ENCODE measurements at places on chromosomes 16 and 17.

- no peak for DNase-seq
These were observed 4.2 kb downstream of the CYTH1 start for GRCh38 chr17:78777881-78778280.

GRCh38 chr16:14069818-14070217 lies 1.3 kb upstream of the MRTFB start:
- no peak for DNase-seq

DNA sequence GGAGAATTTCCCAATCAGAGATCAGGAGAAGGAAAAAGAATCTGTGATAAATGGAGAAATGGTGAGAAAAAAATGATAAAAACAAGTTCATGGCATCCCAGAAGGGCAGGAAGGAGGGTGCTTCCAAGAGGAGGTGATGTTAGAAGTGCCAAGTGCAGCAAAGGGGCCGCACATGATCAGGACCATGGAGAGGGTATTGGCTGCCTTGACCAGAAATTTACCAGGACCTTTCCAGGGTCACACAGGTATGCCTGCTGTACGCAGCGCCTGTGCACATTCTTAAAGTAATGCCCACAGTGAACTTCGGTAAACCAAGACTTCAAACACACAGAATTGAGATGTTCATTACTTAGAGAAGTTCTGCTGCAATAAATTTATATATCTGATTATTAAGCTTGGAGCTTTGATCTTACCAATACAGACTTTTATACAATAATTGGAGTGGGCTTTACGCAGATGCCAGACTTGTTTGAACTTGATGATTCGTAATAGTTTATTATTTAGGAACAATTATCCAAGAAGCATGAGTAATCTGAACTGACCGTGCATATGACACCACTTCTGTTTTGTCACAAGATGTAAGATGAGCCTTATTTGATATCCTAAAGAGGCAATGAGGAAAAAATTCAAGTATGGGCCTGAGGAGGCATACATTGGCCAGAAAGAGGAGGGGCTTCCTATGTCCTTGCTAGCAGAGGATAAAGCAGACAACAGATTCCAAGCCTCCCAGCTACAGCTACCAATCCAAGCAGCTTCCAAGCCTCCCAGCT lies 2.2 kb upstream of the KRT33A start:
- DNase-seq, result no peak

- no peak for DNase-seq
These were observed 547.2 kb downstream of the KCNJ2 start for GRCh38 chr17:70716551-70716950.

DNA sequence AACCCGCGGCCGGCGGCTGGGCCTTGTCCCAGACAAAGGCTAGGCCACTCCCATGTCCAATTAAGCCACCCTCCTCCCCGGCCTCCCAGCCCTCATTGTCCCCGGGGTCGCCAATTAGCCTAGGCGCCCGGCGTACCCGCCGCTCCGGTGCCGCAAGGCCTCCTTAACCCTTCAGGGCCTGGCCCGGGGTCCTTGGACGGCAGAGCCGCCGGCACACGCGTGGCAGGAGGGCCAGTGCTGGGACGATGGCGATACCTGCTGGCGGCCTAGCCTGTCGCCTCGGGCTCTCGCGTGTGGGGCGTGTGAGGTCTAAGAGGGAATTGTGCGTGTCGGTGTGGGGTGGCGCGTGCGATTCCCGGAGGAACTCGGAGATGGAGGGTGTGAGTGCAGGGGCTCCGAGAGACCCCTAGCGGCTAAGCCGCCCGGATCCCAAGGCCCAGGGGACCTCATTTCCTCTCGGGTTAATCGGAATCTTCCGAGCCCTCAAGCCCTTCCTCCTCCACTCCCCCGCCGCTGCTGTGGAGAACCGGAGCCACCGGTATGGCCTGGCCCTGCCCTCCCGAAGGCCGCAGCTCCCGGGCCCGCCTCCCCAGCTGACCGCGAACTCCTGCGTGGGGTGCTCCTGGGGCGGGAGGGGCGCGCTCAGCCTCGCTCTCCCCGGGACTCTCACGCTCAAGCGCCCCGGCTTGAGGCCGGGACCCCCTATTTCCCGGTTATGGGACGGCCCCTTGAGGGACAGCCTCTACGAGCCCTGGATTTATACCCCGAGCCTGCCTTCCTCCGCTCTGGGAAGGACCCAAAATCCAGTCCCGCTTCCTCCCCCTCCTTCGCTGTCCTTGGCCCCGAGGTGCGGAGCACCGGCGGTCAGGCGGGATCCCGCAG lies 11.9 kb downstream of the TBX2 start:
- DNase-seq, result no peak

GRCh38 chr16:67555795-67556212 lies 6.5 kb upstream of the CTCF start:
- DNase-seq, result no peak

GRCh38 chr17:58264407-58265103 lies 16.2 kb downstream of the MPO start:
- DNase-seq, result no peak

- no peak for DNase-seq
These were observed 11.2 kb upstream of the EEF2K start for GRCh38 chr16:22194707-22195444.

DNA sequence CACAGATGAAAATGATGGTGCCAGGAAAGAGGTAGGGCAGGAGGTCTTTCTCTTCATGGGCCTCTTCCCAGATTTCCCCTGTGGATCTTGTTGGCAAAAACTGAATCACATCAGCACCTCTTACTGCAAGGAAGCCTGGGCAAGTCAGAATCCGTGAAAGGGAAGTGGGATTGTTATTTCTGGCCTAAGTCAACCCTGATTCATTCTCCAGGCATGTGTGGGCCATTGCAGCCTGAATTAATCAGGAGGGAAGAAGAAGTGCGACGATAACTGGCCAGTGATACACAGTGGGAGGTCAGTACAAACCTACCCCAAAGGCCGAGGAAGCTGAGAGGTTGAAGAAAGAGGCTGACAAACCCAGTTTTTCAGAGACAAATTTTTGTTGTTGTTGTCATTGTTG lies 17.9 kb upstream of the NSMCE1 start:
- DNase-seq, result no peak

DNA sequence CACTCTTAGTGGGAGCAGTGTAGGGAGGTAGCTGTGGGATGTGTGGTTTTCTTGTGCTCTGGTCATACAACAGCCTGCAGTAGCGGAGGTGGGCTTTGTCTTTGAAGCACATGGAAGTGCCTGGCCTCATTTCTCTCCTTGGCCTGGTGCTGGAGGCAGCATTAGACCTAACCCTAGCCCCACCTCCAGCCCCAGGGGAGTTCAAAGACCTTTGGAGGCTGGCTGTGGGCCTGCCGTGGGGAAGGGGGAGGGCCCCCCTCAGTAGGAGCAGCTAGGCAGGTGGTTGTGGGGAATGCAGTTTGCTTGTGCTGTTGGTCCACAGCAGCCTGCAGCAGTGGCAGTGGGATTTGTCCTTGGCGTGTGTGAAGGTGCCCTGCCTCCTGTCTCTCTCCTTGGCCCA lies 91.7 kb downstream of the BCAS3 start:
- no peak for DNase-seq

DNA sequence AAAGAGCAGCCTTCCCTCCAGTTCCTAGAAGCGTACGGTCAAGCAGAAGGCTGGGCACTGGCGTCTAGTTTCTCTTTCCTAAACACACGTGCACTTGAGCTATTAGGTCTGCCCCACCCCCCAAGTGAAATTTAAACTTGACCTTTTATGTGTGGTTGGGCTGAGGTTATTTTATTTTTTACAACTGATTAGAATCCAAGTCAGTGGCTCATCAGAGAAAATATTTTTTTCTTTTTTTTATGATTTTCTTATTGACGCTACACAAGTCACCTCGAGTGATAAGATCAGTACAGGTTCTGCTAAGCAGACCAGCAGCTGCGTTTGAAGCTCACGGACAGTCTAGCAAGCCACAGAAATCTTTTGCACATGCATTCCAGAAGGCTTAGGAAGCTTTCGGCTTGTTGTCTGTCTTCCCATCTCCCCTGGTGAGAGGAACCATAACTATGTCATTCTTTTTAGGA lies 95.1 kb downstream of the ZFHX3 start:
- DNase-seq, result no peak

DNA sequence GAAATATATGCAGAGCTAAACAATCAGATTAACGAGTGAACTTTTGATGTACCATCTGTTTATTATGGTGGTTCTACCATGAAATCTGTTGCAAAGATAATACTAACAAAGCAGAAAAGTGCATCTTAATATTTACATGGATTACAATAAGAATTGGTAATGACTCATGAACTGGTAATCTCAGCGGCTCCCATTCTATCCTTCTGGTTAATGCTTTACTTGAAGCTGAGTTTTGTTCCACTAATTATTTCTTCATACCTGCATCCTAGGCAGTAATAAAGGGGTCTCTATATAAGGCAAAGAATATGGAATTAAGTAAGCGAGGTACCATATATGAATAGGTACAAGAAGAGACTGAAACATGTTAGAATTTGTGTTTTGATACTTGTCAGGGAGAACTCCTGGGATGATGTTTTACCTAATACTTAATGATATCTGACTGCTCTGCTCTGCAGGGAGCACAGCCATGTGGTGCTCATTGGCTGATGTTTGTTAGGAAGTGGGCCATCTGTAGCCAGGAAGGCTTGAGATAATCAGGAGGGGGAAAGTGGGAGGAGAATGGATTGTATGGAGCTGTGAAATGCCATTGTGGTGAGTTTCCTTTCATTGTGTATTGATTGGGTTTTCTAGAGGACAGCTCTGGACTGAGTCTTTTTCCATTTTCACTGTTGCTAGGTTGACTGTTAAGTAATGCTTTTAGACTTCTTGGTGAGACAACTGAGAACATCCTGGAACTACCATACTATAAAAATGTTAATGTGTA lies 52.6 kb downstream of the MAP2K6 start:
- DNase-seq, result no peak

- DNase-seq, result no peak
These were observed 21.1 kb upstream of the CORO6 start for GRCh38 chr17:29643817-29644160.

- DNase-seq, result no peak
These were observed 52.1 kb downstream of the CDH11 start for GRCh38 chr16:65069766-65070165.

DNA sequence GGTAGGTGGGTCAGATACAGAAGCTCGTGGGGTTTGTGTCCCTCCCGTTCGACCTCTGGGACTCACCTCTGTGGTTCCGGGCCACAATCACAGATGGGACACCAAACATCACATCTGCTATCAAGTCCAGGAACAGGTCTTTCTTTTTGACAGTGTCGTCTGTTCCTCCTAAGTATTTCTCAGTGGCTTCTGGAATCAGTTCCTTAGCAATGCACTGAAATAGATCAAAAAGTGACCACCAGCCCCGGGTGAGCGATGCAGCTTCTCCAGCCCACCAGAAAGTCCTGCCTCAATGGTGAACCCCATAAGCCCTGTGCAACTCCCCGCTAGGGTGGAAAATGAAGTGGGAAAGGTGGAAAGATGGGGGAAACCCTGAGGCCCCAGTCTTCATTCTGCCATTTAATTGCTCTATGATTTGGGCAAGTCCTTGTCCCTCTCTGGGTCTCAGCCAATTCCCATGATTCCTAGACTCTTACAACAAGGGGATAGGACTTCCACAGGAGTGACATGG lies 22.4 kb downstream of the CES1 start:
- DNase-seq, result no peak

DNA sequence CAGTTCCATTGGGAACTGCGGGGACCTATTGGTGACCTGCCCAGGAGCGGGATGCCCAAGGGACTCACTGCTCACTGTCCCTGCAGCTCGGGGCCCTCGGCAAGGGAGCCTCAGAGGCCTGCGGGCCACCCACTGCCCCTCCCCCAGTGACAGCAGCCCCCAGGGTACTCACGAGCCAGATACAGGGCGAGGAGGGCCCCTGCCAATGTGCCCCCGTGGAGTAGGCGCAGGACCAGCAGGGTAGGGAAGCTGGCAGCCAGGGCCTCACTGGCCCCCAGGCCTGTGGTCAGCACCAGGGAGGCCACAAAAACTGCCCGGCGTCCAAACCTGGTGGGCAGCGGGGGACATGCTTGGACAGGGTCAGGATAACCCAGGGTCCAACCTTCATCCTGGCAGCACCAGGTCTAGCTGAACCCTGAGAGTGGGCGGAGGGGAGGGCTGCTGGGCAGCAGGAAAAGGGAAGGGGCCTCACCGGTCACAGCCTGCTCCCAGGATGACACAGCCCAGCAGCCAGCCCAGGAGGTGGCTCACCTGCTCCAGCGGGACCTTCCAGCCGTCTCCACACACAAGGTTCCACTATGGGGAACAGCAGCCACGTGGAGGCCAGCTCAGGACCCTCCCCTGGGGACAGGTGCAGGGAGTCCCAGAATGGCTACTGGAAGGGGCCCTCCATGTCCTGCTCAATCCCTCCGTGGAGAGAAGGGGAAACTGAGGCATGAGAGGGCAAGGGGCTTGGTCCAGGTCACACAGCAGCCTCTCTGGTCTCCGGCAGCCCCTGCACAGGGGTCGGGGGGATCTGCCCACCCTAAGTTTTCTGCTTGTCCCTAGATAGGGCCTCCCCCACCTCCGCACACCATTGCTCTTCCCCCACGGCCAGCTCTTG lies 855 bp downstream of the SLC22A31 start:
- no peak for DNase-seq

DNA sequence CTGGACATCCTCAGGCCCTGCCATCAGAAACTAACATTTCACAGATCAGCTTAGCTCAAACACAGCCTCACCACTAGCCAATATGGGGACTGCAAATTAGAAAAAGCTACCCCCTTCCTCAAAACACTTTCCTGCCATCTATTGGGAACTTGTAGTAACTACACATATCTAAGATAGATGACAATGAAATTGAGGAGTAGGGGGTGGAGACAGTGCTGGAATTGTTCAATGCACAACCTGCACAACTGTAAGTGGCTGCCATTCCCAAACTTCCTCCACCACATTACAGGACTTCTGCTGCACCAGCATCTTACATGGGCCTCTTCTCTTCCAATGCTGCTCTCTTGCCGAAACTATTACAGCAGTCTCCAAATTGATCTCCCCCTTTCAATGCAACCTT lies 21.9 kb downstream of the AIPL1 start:
- no peak for DNase-seq

GRCh38 chr17:79080349-79080748 lies 5.7 kb downstream of the ENGASE start:
- no peak for DNase-seq

DNA sequence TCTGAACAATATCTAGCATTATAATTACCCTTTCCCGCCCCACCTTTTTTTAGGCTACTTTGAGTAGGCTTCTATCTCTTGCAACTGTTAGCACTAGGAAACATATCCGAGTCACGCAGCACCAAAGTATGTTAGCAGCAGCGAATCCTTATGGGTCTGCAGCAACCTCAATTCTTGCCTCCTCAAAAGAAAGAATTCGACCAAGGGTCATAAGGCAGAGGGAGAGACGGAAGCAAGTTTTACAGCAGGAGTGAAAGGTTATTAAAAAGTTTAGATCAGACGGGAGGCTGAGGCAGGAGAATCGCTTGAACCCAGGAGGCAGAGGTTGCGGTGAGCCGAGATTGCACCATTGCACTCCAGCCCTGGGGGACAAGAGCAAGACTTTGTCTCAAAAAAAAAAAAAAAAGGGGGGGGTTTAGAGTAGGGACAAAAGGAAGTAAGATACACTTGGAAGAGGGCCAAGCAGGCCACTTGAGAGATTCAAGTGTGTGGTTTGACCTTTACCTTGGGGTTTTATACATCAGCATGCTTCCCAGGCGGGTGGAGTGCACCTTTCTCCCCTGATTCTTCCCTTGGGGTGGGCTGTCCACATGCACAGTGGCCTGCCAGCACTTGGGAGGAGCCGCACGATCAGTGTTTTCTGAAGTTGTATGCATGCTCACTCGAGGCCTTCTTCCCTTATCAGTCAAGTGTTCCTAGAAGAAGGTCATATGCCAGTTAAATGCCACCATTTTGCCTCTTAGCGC lies 67.7 kb downstream of the HLF start:
- no peak for DNase-seq
